ENCODE measurements at places on chromosomes 3 and 15.

DNA sequence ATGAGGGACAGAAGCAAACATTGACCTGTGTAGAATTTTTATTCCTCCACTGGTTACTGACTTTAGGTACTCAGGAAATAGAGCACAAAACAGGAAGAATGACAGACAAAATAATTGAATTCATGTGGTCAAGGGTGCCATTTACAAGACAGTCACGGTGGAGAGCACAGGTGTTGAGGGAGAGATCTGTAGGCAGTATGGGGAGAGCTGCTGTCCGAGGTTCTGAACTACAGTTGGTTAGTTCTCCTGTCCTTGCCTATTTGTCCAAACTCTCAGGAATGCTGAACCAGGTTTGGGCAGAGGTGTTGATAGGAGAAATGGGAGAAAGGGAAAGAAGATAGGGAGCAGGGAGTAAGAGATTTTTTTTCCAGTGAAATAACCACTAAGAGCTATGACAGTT lies 178.5 kb upstream of the ZBTB20 start:
- DNase-seq, result no peak

DNA sequence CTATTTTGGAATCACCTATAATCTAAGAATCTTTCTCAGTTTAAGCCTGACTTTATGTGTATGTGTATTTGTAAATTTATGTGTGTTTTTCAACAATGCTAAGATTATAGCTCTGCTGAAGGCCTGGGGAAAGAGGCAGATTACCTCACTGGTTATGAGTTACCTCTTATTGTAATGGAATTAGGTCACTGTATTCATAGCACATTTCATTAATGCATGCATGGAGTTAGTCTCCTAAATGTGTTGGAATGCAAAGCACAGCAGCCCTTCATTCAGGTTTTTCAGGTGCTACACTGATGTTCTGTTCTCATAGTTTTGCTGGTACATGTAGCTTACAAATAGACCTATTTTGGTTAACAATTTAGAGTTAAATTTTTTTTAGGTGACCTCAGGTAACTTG lies 9.5 kb downstream of the GPR87 start:
- no peak for DNase-seq

GRCh38 chr15:37142371-37142770 lies 42.0 kb upstream of the MEIS2 start:
- no peak for DNase-seq

GRCh38 chr15:101138913-101139880 lies 112.7 kb downstream of the CHSY1 start:
- no peak for DNase-seq

- DNase-seq, result peak; percentile 92
These were observed 539 bp upstream of the PLCL2 start for GRCh38 chr3:16884084-16884747.

GRCh38 chr3:20511863-20512505 lies 326.0 kb upstream of the SGO1 start:
- DNase-seq, result peak; percentile 39

DNA sequence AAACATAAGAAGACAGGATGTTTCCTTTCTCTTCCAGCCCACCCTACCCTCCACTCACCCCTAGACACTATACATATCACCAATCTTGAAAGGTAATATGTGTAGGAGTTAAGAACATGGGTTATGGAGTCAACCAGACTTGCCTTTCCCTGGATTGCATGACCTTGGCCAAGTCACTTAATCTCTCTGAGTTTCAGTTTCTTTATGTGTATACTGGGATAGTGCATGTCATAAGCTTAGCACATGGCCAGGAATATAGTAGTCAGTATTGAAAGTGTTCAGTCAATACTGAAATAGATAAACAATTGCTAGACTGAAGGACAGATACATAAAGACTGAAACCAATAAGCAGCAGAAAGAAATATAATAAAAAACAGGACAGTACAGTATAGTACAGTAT lies 283.2 kb upstream of the STT3B start:
- no peak for DNase-seq

DNA sequence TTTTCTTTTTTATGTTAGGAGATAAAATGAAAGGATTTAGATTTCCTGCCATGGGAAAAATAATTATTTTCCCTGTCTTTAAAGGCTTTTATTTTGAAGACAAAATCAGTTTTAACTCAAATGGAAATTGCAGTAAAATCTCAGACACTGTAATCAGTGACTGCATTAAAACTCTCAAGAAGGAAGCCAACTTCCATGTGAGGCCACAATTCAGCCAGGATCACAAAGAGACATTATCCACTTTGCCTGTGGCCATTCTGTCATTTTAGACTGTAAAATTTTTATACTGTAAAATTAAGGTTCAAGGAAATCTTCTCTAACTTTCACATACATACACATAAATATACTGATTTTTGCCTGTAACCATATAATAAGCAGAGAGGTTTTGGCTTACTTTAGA lies 304.0 kb downstream of the TIGIT start:
- no peak for DNase-seq

DNA sequence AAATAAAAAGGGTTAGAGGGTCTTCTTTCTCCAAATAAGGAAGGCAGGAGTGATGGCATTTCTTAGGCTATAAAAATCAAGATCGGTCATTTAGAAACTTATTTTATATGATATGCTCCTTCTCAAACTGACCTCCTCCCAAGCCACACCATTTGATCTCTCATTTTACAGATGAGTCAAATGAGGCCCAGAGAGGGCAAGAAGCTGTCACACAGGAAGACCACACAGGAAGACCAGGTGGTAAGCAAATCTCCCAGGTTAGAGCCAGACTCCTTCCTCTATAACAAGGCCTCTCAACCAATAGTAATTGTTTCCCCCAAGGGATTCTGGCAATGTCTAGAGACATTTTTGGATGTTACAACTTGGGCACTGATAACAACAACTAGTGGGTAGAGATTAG lies 13.8 kb downstream of the TLE3 start:
- no peak for DNase-seq

DNA sequence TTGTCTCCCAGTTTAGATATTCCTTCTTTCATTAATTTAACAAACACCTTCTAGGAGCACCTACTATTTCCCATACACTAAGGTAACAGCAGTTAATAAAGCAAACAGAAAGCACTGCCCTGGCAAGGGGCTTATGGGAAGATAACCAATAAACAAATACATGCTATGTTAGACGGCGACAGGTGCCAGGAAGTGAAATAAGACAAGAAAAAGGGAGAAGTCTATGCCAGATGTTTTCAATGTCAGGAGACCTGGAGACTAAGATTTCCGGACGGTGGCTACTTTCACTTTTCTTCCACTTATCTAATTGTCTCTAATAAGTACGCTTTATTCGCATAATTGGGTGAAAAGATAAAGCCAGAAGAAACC lies 32.5 kb upstream of the ZNF445 start:
- no peak for DNase-seq
